Activated naive CD4-positive, alpha-beta T cell treated with Interleukin-2 at 50 U/mL for 16 hours (primary cell): ENCODE measurements at places on chromosomes 3 and 15.

GRCh38 chr15:40055576-40056293, 16.8 kb upstream of the SRP14 start:
- no peak for DNase-seq

- no peak for DNase-seq
These were observed 37.2 kb downstream of the AP4E1 start for GRCh38 chr15:50945725-50946124.

- no peak for DNase-seq
These were observed 37.0 kb downstream of the SEMA6D start for GRCh38 chr15:47754312-47754711.

DNA sequence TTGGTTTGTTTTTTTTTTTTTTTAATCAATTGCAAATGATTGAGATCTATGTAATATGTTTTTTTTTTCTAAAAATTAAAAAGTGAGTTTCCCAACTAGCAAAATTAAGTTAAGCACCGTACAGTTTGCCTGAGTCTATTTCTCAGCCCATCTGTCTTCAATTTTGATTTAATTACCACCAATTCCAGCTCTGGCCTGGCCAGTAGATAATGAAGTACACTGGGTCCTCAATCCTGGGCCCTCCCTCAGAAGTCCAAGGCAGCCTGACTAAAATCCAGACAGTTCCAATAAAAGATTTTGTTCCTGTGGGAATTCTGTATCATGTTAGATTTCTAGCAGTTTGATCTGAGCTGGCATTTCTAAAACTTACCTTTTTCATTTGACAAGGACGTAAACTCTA, 887.2 kb downstream of the NAALADL2 start:
- no peak for DNase-seq
